ENCODE measurements at places on chromosomes 1 and 21. TPM values are rescaled to one million over a fixed set of nuclear protein-coding genes. Genes with fewer than 3 reads are reported as not detected.
A peak's percentile ranks its signal among the peaks of the same experiment; 100 is the strongest.

- DNase-seq: no peak
Measured at GRCh38 chr1:211920602-211921226, 90.2 kb upstream of the LPGAT1 start.

- DNase-seq: no peak
Measured at GRCh38 chr1:223703668-223704013, 8.7 kb upstream of the CAPN2 start.

Gene GPR61
- not detected for total RNA-seq

Gene ARMH1
- total RNA-seq: not detected

Gene CNR2
- not detected for total RNA-seq

GRCh38 chr1:47021070-47021469 is 2.4 kb upstream of the CYP4X1 start:
- no peak for DNase-seq

DNA sequence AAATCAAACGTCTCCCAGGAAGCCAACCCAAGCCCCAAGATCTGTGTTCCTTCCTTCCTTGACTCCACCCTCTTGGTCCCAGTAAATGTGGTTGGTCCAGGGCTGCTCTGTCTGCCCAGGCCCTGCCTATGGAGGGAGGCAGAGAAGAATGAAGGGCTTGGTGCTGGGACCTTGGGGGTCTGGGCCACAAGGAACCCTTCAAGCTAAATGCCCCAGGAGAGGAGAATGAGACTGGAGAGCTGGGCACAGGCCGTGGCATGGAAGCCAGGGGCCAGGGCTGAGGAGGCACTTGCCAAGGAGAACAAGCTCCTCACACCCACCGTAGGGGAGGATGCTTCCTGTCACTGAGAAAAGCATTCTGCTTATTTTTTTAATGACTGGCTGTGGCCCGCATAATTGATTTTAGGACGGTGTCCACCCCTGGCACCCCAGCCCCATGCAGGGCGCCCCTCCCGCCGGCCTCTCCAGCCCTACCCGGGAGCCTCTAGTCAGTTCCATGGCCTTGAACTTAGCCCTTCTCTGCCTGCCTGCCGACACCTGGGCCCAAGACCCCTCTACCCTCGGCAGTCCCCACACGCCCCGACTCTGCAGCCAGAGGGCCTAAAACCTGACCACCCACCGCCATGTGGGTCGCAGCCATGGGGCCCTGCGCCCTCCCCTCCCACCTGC is 889 bp downstream of the CLEC20A start:
- peak; percentile 64 for DNase-seq

Gene SMPDL3B
- total RNA-seq: 2.0 TPM
